ENCODE measurements at places on chromosomes 1 and 21.

- peak; percentile 100 for DNase-seq
Observed at GRCh38 chr1:42962641-42963377, 4.1 kb upstream of the SLC2A1 start.

GRCh38 chr1:113135460-113135859 lies 62.5 kb downstream of the LRIG2 start:
- DNase-seq = no peak

DNA sequence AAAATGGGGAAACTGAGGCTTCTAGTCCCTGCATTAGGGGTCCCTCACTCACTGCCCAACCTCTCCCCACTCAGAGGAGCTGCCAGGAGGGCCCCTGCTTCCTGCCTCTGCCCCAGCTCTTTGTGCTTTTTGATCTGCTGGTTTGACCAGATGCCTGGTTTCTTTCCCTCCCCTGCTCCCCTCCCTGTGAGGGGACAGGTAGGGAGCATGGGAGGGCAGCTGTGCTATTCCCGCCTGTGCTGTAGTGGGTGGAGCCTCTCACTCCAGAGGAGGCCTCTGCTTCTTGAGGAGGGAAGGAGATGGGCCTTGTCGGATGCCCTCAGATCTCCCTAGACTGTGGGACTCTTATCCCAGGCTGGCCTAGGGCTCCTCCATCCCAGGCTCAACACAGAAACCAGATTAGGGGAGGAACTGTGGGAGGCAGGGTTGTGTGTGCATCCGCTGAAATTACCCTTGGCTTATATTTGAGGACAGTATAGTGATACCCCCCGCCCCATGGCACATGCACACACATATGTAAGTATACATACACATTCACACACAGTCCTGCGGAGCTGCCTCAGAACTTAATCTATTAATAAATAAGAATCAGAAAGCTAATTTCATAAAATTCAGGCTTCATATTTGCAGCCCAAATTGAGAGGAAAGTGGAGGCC lies 4.6 kb downstream of the BOLA1 start:
- DNase-seq = no peak

- no peak for DNase-seq
Observed at GRCh38 chr21:41326414-41327080, 9.9 kb downstream of the FAM3B start.

DNA sequence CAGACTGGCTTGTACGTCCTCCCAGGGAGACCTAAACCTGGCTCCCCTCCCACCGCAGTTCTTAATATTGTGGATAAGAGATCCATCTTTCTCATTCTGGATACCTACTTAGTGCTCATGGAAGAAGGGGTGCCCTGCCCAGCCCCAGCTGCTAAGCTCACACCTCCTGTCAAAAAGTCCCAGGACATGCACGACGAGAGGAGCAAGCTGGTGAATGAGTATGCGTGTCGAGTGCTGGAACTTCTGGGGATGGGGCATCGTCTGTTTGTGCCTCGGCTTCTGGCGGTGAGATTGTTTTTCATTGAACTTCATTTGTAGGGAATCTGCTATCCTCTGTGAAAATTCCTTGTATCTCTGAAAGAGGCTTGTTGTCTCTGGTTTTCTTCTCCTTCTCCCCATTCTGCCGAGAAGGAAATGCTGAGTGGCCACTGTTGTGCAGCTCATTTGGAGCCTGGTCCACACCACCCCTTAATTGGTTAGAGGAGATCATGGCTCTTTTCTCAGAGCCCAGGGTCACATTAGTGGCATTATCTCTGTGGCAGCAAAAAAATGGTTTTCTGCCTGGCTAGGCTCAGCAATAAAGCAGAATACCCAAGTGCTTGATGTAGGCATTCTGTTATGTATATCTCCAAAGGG lies 199.4 kb upstream of the CACYBP start:
- no peak for DNase-seq

DNA sequence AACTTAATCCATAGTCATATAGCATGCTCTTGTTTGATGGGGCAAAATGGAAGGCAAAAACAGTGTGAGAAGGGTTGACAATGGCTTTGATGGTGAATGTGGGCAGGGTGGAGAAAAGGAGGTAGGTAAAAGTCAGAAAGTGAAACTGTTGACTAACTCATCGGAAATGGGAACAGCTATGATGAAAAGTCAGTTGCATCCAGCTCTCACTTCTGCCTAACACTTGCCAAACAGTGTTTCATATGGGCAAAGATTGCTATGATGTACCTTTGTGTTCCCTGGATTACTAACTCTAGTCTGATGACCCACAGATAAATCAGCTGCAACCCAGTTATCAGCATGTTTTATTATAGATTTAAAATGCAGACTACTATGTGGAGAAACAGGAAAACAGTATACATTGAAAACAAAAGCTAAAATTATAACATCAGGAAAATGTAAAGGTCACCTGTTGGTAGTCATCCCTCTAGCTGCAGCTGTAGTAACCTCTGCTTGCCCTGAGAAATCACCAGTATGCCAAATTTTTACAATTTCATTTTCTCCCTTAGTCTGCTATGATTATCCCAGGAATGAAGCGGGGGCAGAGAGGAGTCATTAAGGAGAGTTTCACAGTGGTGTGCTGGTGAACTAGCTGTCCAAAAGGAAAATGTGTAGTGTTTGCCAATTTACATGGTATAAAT lies 11.7 kb downstream of the TNFSF18 start:
- DNase-seq = no peak

DNA sequence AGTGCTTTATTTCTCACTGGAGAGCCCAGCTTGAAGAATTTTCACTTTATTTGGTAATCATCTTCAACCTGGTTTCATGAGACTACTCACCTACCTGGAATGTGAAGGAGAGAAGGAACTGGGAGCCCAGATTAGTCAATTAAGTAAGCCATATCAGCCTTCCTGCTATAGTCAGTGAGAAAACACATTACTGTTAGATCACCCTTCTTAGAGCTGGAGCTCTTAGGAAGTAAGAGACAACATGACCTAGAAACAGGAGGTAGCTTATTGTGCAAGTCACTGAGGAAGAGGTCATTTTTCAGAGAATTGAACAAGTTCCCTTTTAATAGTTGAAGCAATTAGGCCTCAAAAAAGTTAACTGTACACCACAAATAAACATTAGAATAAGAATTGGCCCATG lies 49.2 kb upstream of the TEKT2 start:
- no peak for DNase-seq

DNA sequence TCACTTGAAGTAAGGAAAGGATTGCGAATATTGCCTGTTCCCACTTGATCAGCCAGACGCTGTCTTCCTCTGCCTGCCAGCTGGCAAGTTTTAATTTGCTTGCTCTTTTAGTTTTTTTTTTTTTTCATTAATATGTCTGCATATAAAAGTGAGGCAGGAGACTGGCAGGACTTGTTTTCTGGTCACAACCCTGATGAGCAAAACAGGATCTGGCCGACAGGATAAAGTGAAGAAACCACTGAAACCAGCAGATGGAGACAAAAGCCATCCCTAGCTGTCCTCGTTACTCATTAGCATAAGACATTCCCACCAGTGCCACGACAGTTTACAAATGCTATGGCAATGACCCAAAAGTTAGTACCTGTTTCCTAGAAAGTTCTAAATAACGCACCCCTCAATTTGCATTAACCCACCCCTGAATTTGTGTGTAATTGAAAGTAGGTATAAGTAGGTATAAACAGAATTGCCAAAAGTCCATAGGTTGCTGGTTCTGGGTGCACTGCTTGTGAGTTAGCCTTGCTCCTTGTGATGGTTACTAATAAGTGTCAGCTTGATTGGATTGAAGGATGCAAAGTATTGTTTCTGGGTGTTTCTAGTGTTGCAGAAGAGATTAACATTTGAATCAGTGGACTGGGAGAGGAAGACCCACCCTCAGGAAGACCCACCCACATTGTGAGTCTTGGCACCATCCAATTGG lies 60.8 kb downstream of the ZNF684 start:
- DNase-seq = peak; percentile 29

GRCh38 chr1:10638559-10639005 lies 157.9 kb downstream of the CASZ1 start:
- DNase-seq = no peak

GRCh38 chr1:147794570-147794969 lies 34.2 kb upstream of the GJA5 start:
- no peak for DNase-seq

DNA sequence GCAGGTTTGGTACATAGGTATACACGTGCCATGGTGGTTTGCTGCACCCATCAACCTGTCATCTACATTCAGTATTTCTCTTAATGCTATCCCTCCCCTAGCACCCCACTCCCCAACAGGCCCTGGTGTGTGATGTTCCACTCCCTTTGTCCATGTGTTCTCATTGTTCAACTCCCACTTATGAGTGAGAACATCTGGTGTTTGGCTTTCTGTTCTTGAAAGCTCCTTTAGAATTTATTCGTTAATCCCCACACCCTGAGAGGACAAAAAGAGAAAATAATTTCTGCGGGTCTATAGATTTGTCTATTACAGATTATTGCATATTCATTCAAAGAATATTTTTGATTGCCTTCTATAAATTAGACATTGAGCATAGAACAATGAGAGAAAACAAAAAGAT lies 455.5 kb downstream of the PLPP3 start:
- DNase-seq = no peak

GRCh38 chr1:224435318-224435763 lies 744 bp upstream of the WDR26 start:
- DNase-seq = no peak

DNA sequence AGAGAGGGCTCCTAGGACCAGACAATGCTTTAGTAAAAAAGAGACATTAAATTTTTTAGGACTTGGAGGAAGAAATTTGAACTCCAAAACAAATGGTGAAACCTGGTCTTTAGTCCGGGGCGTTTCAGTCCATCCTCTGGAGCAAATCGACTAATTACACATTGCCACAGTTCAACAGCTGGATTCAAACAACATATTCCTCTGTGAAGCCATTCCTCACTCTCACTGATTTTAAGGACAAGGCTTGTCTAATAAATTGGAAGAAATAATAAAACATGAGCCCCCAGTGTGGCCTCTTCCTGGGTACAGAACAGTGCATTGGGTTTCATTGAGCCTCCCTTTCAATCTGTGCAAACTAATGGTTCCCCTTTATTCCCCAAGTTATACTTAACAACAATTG lies 165.1 kb downstream of the UCK2 start:
- no peak for DNase-seq

- no peak for DNase-seq
Observed at GRCh38 chr1:226643177-226643576, 94.6 kb downstream of the STUM start.

- DNase-seq = no peak
Observed at GRCh38 chr1:93800856-93801255, 78.2 kb downstream of the DNTTIP2 start.

DNA sequence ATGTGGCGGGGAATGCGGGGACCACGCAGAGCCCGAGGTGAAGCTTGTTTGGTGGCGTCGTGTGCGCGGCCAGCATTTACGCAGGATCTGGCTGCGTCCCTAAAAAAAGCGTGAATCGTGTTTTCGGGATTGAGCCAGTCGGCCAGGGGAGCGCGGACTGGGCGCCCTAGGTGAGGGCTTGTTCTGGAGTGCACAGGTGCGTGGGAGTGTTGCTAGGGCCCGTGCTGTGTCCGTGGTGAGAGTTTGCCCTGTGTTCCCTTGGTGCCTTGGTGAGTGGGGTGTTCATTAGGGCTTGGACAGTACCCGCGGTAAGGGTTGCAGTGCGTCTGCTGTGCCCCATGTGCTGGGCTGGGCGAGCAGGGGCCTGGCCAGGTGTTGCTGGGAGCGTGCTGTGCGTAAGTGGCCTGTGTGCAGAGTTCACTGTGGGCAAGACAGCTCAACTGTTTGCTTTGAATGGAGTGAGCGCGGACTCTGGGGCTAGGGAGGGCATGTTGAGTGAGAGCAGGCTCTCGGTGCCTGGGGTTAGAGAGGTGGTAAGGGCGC lies 673 bp downstream of the CD46 start:
- DNase-seq = peak; percentile 17

- DNase-seq = no peak
Observed at GRCh38 chr1:6672558-6672957, 29.1 kb downstream of the DNAJC11 start.

DNA sequence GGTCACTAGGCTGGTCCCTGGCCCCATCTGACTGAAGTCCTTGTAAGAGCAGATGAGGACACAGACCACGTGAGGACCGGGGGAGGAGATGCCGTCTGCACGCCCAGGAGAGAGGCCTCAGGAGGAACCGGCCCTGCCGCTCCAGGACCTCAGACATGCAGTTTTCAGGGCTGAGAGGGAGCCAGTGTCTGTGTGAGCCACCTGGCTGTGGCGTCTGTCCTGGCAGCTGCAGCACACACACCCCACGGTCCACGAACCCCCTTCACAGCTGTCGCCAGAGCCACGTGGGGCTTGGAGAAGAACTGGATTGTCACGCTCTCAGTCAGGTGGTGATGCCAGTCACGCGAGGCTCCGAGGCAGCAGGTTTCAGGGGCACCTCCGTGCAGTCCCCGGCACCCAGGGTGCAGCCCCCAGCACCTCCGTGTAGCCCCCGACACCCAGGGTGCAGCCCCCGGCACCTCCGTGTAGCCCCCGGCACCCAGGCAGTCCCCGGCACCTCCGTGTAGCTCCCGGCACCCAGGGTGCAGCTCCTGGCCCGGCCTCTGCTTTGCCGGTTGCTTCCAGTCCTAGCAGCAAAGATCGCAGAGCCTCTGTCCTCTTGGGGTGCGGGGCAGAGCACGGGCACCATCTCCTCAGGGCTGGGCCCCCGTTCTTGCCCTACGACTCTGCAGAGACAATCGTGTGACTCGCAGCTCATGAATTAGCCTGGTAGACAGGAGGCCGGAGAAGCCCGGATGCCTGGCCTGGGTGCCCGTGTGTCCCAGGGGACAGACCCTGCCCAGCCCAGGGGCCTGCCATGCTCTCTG lies 19.0 kb upstream of the SUMO3 start:
- peak; percentile 21 for DNase-seq

All from NCI-H510A (cell line).